NCI-H510A treated with DMSO at 0.1 percent for 48 hours (cell line): ENCODE measurements at places on chromosomes 16 and 17.

DNA sequence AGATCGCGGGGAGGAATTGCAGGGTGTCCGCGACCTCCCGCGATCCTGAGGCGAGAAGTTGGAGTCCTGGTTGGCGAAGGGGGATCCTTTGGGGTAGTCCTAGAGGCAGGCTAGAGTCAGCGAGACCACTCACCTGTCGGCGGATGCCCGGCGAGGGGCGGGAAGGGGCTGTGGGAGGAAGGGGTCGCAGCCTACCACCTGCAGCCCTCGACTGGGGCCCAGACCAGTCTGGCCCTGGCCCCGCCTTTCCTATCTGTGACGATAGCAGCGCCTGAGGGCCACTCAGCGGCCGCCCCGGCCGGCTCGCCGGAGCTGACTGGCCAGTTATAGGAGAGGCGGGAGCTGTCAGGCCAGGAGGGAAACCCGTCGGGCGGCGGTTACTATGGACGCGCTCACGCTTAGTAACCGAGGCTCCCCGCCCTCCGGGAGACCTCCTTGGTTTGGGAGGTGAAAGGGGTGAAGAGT is at the start of gene TEKT3:
Gene TEKT3, minus strand, starts transcription at position 213 of the 465 bp plus-strand sequence. CDS start 10,012 bp downstream, outside the sequence.
- peak; percentile 64 for DNase-seq

- no peak for DNase-seq
Observed at GRCh38 chr16:66996324-66996982, 8.1 kb downstream of the CES4A start.

DNA sequence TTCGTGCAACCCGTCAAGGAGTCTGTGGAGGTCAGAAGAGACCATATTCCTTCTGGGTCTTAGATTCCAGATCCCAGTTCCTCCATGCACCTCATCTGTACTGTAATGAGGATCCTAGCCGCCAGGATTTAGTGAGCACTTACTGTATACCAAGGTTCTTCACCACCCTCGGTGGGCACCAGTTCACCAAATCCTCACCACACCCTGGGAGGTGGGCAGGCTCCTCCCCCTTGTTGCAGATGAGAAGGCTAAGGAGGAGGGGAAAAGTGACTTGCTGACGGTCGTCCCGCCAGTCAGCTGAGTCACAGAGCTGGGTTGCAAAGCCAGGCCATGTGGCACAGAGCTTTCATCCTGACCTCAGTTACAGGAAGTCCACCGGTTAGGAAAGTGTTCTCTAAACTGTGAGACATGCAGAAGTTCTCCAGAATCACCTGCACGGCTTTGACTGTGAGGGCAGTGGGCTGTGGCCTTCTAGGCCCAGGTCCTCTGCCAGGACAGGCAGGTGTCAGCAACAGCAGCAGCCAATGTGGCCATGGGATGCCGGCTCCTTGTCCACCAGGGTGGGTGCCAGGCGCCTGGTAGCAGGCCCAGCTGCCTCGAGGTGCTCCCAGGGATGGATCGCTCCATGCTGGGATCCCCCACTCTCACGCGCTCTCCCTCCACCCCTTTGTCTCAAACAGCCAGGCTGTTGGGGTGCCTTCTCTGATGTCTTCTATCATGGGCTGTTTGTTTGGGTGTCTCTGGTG is 240.3 kb upstream of the GSE1 start:
- no peak for DNase-seq

GRCh38 chr17:32519228-32520103 is 32.7 kb downstream of the CDK5R1 start:
- peak; percentile 52 for DNase-seq

- no peak for DNase-seq
Observed at GRCh38 chr17:69103557-69104233, 38.0 kb downstream of the ABCA6 start.

DNA sequence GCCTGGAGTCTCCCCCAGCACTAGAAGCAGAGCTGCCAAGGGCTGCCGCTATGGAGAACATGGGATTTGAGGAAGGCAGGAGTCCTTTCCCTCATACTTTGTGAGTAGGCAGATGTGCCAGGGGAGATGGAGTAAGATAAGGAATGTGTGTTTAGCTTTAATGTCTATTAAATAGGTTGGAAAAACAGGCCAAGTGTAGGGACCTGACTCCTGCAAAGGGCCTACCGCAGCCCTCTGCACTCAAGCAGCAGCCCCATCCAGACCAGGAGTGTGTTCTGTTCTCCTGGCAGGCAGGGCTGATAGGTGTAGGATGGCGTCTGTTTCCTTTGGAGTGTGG is 1.8 kb upstream of the MIF4GD start:
- DNase-seq, result no peak
